ENCODE measurements at places on chromosomes 11 and 22.

- no peaks in the 10 kb centered on the region for H3K4me1 ChIP-seq
- H3K36me3 ChIP-seq, result no peaks in the 10 kb centered on the region
- no peaks in the 10 kb centered on the region for H3K27me3 ChIP-seq
- no peak overlapping the region for H3K4me3 ChIP-seq
Observed at GRCh38 chr11:122179961-122180834, 64.2 kb upstream of the BLID start.

DNA sequence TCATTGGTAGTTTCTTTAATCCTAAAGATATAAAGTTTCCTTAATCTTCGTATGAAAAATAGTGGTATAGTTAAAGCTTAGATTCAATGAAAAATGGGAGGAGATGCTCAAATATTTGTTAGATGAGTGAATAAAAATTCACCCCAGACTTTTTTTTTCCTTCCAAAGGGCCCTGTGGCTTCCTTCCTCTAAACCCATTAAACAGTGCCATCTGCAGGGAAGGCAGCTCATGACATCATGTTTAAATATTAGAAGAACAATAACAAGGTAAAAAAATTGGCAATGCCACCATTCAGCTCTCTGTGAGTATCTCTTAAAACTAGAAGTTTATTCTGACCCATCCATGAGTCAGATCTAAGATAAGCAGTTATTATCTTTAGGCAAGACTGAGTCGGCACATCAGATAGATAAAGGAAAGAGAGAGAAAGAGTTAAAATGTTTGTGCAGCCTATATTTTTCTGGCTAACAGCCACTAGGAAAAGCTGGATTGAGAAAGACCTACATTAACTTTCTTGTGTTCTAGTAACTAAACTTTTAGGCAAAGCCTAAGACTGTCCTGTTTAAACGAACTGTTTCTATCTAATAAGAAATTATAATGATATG is 19.1 kb upstream of the OOSP1 start:
- no peaks in the 10 kb centered on the region for H3K36me3 ChIP-seq
- H3K27me3 ChIP-seq, result no peaks in the 10 kb centered on the region
- DNase-seq, result peak; percentile 38
- no peak overlapping the region for H3K4me3 ChIP-seq
- no peak overlapping the region for H3K27ac ChIP-seq

- H3K4me1 ChIP-seq, result no peaks in the 10 kb centered on the region
- H3K27me3 ChIP-seq, result peaks cover 17% of the 10 kb centered on the region
- no peaks in the 10 kb centered on the region for H3K36me3 ChIP-seq
- no peak overlapping the region for H3K27ac ChIP-seq
- no peak for DNase-seq
Observed at GRCh38 chr22:46533070-46533833, 4.2 kb downstream of the CELSR1 start.

DNA sequence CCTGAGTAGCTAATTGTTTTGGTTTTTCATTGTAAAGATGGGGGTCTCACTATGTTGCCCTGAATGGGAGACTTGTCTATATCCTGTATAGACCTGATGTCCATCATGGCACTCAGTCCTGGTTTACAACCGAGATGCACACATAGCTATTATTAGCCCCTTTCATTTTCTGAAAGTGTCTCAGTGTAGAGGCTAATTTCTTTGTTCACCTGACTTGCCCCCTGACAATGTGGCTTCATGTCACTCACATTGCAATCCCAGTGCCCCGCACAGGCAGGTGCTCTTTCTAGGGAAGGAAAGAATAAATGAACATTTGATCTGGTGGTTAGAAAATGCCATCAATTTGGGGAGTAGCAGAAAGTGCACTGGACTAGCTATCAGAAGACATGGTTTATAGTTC is 13.1 kb upstream of the KDM2A start:
- no peaks in the 10 kb centered on the region for H3K27me3 ChIP-seq
- DNase-seq, result no peak
- H3K4me3 ChIP-seq, result no peak overlapping the region
- H3K4me1 ChIP-seq, result no peaks in the 10 kb centered on the region
- no peaks in the 10 kb centered on the region for H3K36me3 ChIP-seq
- no peak overlapping the region for H3K27ac ChIP-seq

GRCh38 chr11:35234460-35235156 is 95.6 kb downstream of the CD44 start:
- no peak overlapping the region for H3K4me3 ChIP-seq
- no peak for DNase-seq
- no peaks in the 10 kb centered on the region for H3K36me3 ChIP-seq
- no peak overlapping the region for H3K27ac ChIP-seq

GRCh38 chr11:70402016-70402415 is 3.7 kb downstream of the CTTN start:
- no peak overlapping the region for H3K27ac ChIP-seq
- DNase-seq, result no peak
- no peaks in the 10 kb centered on the region for H3K4me1 ChIP-seq
- peaks cover 1% of the 10 kb centered on the region for H3K36me3 ChIP-seq

DNA sequence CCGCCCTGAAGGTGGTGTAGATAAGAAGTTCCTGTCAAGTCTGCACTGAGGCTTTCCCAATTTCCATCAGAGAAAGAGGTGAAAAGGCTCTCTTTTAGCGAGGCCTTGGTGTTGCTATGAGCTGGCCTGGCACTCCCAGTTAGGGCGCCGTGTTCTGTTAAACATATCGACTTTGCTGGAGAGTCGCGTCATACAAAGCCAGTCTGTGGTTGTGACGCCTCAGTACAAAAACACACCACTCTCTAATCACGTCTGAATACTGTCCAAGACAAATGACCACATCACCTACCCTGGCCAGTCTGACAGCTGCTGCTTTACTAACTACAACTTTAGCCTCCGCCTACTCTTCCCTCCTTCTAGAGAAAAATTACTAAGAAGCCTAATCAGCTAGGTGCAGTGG is 8.0 kb upstream of the TOLLIP start:
- H3K27ac ChIP-seq, result no peak overlapping the region
- H3K27me3 ChIP-seq, result no peaks in the 10 kb centered on the region
- H3K36me3 ChIP-seq, result no peaks in the 10 kb centered on the region
- DNase-seq, result no peak

DNA sequence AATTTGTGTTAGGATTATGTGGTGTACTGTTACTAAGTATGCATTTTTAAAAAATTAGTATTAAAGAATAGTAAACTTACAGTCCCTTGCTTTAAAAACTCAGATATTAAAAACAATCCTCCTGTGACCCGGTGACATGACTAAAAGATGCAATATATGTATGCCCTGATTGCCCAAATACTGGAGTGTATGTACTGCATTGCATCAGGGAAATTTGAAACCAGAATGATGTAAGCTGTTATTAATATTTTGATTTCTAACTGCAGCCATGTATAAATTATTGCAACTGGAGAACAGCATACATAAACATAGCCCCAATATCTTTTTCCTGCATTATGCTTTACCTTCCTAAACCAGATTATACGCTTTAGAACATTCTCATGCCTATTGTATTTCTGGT is 3.7 kb upstream of the HSPA8 start:
- H3K4me3 ChIP-seq, result no peak overlapping the region
- peaks cover 5% of the 10 kb centered on the region for H3K36me3 ChIP-seq
- DNase-seq, result no peak

DNA sequence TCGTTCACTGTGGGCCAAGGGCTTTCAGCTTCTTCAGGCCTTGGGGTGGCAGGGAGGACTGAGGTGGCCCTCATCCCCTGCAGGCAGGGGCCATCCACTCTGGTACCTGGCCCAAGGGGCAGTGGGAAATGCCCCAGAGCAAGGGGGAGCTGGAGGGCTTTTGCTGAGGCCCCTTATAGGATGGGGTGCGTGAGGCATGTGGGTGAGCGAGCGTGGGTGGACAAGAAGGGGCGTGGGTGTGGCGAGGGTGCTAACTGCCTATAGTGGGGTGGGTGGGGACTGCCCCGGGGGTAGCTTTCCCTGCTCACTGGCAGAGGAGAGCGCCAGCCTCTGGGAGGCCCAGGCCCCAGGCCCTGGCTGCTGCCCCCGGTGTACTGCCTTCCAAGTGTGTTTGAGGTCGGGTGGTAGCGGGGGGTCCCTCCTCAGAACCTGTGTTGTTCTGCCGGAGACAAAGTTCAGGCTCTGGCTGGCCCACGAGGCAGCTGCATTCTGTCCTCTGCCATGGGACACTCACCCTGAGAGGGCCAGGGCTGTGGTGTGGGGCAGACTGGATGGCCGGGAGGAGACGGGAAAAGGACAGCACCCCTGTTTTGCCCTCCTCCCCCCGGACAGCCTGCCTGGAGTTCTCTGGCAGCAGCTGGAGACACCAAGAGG is 3.4 kb downstream of the FLRT1 start:
- peaks cover 7% of the 10 kb centered on the region for H3K4me1 ChIP-seq
- peaks cover 13% of the 10 kb centered on the region for H3K27me3 ChIP-seq

DNA sequence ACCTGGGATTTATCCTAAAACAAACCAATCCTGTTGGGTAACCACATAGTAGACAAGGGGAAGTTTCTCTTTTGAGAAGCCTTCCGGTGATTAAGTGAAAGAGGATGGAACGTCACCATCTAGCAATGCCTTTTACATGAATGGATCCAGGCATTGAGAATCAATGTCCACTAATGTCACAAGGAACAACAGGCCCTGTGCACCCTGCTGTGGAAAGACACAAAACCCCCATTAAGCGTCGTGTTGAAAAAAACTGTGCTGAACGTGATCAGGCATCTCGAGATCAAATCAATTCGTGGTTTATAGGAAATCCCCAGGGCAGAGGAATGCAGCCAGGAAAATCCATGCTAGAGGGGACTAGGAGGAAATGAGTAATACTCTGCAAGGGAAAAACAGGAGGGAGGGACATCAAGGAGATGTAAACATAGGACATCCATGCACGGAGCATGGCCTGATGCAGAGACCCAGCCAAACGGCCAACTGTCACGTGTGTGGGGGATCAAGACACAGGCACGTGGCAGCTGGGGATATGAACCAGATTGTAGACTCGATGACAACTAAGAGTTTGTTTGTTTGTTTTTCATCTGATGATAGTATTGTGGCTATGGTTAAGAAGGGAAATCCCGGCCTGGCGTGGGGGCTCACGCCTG is 38.6 kb upstream of the CARS1 start:
- no peaks in the 10 kb centered on the region for H3K4me1 ChIP-seq
- no peak overlapping the region for H3K4me3 ChIP-seq
- peak overlapping the region; percentile 65 for H3K27ac ChIP-seq

DNA sequence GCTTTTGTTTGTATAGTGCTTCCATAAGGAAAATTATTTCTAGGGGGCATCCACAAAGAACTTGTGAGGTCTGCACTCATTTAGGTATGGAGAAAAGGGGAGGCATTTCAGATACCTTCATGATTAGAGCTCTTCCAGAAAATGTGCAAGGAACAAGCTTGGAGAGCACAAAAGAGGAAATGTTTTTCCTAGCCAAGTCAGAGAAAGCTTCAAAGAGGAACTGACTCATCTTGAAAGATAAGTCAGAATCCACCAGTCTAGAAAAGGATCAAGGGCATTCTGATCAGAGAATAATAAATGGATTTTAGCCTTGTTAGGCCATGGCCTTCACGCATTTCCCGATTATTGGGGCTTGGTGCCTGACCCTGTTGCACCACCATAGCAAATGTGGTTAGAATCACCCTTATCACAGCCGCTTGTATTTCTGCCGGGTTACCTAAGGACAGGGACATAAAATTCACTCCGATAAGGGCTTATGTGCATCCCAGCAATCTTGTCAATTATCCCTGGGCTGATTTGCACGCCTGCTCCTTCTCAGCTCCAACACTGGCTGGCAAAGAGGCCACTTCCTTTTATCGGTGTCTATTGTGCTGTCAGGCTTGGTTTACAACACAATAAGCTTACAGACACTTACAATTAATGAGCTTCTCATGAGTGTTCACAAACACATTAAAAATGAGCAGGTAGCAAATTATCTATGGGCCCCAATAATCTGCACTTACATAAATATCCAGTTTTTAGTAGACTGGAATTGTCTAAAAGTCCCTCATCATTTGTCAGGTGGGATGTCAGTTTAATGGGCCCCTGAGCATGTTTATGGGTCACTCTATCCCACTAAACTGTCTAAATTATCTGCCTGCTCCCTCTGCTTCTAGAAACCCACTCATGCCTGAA is 613.5 kb downstream of the SOX6 start:
- no peaks in the 10 kb centered on the region for H3K36me3 ChIP-seq
- H3K27me3 ChIP-seq, result no peaks in the 10 kb centered on the region
- H3K27ac ChIP-seq, result no peak overlapping the region
- H3K4me3 ChIP-seq, result no peak overlapping the region
- DNase-seq, result peak; percentile 41

- no peaks in the 10 kb centered on the region for H3K4me1 ChIP-seq
- no peaks in the 10 kb centered on the region for H3K36me3 ChIP-seq
- no peak for DNase-seq
- H3K4me3 ChIP-seq, result no peak overlapping the region
Observed at GRCh38 chr11:113448316-113448677, 26.9 kb downstream of the DRD2 start.

- DNase-seq, result no peak
- no peak overlapping the region for H3K27ac ChIP-seq
- H3K27me3 ChIP-seq, result no peaks in the 10 kb centered on the region
- H3K36me3 ChIP-seq, result no peaks in the 10 kb centered on the region
- no peaks in the 10 kb centered on the region for H3K4me1 ChIP-seq
Observed at GRCh38 chr11:134363161-134363560, 31.4 kb downstream of the GLB1L2 start.

DNA sequence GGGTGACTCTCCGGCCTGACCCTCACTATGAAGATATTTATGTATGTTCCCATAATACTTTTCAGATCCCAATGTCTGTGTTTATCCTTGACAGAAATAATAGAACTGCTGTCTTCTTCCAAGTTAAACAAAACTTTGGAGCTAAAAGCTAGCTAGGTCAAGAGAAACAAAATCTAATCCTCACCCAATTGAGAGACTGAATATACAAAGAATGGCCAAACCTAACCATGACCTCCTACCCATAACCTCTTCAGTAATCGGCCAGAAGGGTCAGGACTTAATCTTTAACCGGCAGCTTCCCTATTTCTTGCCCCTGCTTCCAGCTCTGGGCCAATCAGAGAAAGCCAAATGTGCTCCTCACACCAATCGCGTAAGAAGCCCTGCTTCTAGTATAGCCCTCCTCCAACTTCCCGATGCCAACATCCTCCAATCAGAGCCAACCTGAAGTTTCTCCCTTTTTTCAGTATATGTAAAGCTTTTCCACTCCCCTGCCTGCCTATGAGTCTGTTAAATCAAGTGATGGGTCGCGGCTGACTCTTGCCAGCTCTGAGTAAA is 1.7 kb upstream of the DDX6 start:
- DNase-seq, result peak; percentile 88
- H3K27ac ChIP-seq, result peak overlapping the region; percentile 100
- peaks cover 21% of the 10 kb centered on the region for H3K4me1 ChIP-seq
- peaks cover 3% of the 10 kb centered on the region for H3K27me3 ChIP-seq

GRCh38 chr11:7646866-7647265 is 26.4 kb downstream of the CYB5R2 start:
- no peak overlapping the region for H3K4me3 ChIP-seq
- peaks cover 9% of the 10 kb centered on the region for H3K4me1 ChIP-seq
- H3K36me3 ChIP-seq, result peaks cover 20% of the 10 kb centered on the region
- H3K27ac ChIP-seq, result no peak overlapping the region

GRCh38 chr22:23216461-23217170 is 36.3 kb downstream of the BCR start:
- H3K4me1 ChIP-seq, result peaks cover 2% of the 10 kb centered on the region
- H3K4me3 ChIP-seq, result no peak overlapping the region
- no peaks in the 10 kb centered on the region for H3K36me3 ChIP-seq
- H3K27me3 ChIP-seq, result no peaks in the 10 kb centered on the region
- H3K27ac ChIP-seq, result peak overlapping the region; percentile 9
- no peak for DNase-seq

- no peaks in the 10 kb centered on the region for H3K4me1 ChIP-seq
- H3K4me3 ChIP-seq, result no peak overlapping the region
- no peaks in the 10 kb centered on the region for H3K27me3 ChIP-seq
Observed at GRCh38 chr11:74072286-74072685, 63.4 kb upstream of the UCP3 start.

All from small intestine (tissue), 16 donors.